ENCODE measurements at places on chromosomes 2 and 18. TPM values are rescaled to one million over a fixed set of nuclear protein-coding genes. Genes with fewer than 3 reads are reported as not detected.

The CDCA7 gene
- total RNA-seq, result 47.0 TPM

The EMILIN1 gene
- total RNA-seq, result not detected

The ACMSD gene
- total RNA-seq, result not detected

The ADAM23 gene
- 10.0 TPM for total RNA-seq

The TUBB6 gene
- total RNA-seq, result 190 TPM

The ONECUT2 gene
- 0.59 TPM for total RNA-seq

The C18orf32 gene
- total RNA-seq, result 21.0 TPM

The ITGB6 gene
- 0.89 TPM for total RNA-seq

The SIGLEC15 gene
- total RNA-seq, result 0.44 TPM

The C2orf80 gene
- not detected for total RNA-seq

The TMEM200C gene
- total RNA-seq, result not detected

The TSPYL6 gene
- total RNA-seq, result not detected

The EFR3B gene
- 17.9 TPM for total RNA-seq

The PLCL1 gene
- not detected for total RNA-seq

The GPAT2 gene
- not detected for total RNA-seq

The SNTG2 gene
- total RNA-seq, result not detected

The ACKR3 gene
- total RNA-seq, result 36.4 TPM

The MATN3 gene
- total RNA-seq, result 12.5 TPM

The RAB17 gene
- 0.10 TPM for total RNA-seq

The CFC1 gene
- not detected for total RNA-seq

The ICOS gene
- total RNA-seq, result not detected

The RAMP1 gene
- not detected for total RNA-seq

The FRZB gene
- total RNA-seq, result 0.07 TPM

The PDK1 gene
- total RNA-seq, result 4.5 TPM

The POMC gene
- total RNA-seq, result not detected

The HRH4 gene
- not detected for total RNA-seq

The WDCP gene
- total RNA-seq, result 12.0 TPM

The REG3A gene
- not detected for total RNA-seq

All from A549 treated with DMSO at 1 μM for 4 hours (cell line).